ENCODE measurements at places on chromosomes 4 and X.
A peak's percentile ranks its signal among the peaks of the same experiment; 100 is the strongest.

GRCh38 chr4:153466081-153466948, at the start of gene TMEM131L:
Gene TMEM131L (plus strand): TSS chr4:153466360. CDS start chr4:153466398, 38 bp downstream.
- DNase-seq, result no peak

DNA sequence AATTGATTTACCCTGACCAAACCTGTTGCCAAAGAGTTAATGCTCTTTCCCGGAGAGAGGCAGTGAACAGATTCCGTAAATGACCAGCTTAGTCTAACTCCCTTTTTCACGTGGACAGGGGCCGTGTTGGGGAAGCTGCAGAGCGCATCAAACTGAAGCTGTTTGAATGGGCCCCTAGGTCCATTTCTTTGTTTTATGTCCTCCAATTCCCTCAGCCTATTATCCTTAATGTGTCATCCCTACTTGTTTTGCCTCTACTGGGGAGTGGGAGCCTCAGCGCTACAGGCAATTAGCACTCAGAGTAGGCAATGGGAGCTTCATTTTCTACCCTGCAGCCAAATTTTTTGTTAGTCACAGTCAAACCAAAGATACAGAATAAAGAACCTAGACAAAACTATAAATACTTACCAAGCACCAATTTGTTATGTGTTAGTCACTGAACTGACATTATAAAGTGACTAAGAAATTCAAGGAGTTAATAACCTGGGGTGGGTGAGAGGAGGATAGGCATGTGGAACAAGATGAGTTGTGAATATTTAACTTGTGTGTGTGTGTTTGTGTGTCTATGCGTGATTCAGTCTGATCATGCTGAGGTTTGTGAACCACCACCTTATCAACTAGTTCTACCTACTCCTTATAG, 417.4 kb downstream of the PACRGL start:
- no peak for DNase-seq

GRCh38 chr4:158195297-158195696, 15.0 kb upstream of the TMEM144 start:
- DNase-seq, result no peak

GRCh38 chr4:108049406-108049805, 59.7 kb downstream of the HADH start:
- no peak for DNase-seq

DNA sequence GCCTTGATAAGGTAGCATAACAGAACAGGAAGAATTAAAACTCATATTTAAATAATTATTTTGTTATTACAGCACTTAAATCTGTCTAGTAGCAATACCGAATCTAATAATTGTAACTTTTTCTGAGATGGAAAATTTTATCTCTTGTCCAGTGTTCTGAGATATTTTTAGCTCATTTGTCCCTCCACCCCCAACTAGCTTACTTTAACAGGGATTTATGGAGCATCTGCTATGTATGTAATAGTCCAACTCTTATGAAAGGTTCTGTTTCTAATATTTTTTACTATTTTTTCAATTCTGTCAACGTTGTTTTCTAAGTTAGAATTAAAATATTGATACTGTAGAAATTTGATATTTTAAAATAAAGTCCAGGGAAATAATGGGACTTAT, 38.2 kb upstream of the NUDT6 start:
- DNase-seq, result no peak

GRCh38 chr4:23629421-23629820, 260.4 kb downstream of the PPARGC1A start:
- DNase-seq, result no peak

DNA sequence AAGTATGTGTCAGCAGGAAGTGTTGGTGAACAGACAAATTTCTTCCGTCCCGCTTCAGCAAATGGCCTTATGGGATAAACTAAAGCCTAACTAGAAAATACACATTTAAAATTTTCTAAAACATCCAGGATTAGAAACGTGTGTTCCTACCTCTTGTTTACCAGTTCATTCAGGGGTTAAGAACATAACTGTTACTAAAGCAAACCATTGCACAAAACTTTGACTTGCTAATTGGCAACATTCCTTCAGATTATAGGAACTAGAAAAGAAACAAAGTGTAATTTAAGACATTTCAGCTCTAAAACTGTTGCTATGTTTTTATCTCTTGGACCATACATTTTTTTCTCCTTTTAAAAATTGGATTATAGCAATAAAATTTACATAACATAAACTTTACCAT, 39.5 kb upstream of the CXCL13 start:
- DNase-seq, result no peak

DNA sequence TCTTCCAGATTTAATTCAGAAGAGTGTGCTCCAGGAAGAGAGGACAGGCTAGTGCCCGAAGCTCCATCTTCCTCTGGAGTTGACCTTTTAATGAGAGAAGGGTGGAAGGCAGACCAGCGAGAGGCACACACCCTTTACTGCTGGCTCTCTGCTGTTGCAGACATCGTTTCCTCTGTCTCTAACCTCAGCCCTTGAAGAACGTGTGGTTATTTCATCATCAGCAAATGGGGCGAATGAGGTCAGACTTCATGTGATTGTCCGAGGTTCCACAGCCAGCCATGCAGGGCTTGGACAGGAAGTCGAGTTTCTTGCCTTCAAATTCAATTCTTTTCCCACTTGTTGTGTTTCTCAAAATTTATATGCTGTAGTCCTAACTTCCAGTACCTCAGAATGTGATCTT, 155.2 kb upstream of the MSX1 start:
- no peak for DNase-seq

- no peak for DNase-seq
Measured at GRCh38 chrX:94830717-94831116, 1156.7 kb downstream of the FAM133A start.

DNA sequence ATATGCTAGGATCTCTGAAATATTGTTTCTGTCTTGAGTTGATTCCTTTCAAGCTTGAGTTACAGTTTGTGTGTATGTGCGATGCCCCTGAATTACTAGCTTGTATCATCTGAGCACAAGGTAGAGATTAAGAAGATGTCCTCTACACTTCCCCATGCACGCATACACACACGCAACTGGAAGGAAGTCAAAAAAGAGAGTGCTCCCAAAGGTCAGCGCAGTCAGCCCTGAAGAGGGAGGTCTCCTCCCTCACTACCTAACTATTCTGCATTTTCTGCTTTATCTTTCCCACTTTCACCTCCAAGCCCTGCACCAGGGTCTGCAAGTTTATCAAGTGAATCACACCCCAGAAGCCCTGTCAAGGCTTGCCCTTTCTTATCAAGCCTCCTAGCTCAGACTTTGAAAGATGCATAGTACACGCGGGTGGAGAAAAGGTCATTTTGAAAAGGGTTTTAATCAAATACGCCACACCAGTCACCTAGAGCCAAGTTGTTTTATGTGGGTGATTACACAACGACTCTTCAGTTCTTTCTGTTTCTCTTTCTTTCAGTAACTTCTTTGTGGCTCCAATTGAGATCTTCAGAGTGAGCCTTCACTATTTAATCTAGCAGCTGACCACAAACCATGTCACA, 127.7 kb downstream of the ASB9 start:
- DNase-seq, result no peak

DNA sequence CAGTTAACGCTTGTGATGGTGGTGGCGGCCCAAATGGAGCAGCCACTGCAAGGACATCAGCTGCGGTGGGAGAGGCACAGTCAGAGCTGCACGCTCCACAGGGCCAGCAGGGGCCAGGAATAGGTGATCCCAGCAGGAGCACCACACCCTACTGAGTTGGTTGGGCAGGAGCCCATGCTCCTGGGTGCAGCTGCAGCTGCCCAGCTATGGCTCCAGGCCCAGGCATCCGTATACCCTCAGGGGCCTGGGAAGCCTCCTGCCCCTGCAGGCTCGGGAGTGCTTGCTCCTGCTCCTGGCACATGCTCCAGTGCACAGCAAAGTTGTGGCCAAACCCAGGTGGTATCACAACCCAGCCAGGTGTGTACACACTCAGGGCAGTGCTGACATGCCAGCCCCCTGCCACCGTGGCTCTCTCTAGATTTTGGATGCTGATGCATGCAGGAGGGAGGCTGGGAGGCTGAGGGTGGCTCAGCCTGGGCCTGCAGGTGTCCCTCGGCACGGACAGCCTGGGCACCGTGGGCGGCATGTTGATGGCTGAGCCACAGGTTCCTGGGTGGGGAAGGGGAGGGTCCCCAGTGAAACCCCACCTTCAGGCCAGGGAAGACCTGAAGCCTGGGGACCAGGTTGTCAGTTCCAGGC, 150.2 kb downstream of the CXXC4 start:
- no peak for DNase-seq

DNA sequence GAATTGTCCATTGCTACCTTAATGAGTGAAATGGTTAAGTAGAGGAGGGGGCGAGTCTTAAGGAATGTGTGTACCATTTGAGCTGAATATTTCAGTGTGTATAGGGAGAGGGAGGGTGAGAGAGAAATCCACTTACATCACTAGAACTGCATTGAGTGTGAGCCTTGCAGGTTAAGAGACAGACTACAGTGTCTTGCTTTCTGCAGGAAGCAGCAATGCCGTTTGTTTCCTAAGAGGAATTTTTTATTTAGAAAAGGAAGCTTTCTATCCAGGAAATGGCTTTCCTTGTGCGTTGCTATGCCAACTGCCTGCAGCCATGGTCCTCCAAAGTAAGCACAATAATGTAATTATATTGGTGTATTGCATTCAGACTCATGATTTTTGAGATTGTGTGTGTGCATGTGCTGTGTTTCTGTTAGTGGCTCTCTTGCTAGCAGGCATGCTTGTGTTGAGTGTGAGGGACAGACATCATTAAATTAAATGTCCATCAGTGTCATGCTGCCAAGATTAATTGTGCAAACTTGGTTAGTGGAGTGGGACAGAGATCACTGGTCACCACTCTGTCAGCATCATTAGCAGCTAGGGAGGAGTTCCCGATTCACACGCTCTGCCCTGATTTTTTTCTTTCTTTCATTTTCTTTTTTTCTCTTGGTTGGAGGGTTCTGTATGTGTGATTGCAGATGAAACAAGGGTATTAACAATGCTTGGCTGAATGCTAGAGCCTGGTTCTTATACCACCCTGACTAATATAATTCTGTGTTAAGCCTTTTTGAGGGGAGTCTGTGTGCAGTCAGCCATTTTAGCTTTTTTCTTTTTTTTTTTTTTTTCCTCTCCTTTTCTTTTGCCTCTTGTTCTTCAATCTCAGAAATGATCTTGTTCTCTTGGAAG, 164.3 kb downstream of the RAPGEF2 start:
- DNase-seq, result no peak

DNA sequence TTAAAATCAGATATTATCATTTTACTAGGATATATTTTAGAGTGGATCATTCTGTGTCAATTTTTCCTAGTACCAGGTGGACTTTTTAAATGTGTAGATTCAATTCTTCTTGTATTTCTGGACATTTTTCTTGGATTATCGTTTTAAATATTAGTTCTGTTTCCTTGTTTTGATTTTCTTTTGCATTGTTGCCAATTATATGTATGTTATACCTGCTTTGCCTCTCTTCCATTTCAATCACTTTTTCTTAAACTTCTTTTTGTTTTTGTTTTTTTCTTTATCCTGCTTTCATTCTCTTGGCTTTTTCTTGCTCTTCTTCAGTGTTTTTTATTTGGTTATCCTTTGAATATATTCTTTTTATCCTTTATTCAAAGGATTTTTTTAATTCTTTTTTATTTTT, 141.0 kb downstream of the STOX2 start:
- DNase-seq, result no peak

DNA sequence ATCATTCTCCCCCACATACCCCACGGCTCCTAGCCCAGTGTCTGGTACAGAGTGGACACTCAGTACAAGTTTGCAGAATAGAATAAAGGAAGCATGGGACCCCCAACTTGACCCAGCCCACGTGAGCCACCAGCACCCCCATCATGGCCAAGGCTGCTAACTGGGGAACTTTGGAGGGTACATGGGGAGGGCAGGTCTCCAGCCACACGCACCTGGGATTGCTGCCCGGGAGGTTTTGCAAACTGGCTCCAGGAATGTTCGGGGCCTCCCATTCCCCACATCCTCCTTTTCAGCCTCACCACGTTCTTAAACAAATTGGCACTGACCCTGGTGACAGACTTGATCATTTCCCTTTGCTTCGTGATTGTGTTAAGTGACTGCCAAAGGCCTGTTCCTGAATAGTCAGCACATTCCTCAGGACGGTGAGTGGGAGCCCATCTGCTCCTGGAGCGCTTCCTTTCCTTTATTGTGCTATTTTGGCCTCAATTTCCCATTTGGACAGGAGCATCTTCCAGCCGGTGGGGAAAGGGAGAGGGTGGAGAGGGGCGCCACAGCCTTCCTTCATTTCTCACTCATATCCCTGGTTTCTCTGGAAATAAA, 18.7 kb upstream of the XPNPEP2 start:
- DNase-seq, result no peak

DNA sequence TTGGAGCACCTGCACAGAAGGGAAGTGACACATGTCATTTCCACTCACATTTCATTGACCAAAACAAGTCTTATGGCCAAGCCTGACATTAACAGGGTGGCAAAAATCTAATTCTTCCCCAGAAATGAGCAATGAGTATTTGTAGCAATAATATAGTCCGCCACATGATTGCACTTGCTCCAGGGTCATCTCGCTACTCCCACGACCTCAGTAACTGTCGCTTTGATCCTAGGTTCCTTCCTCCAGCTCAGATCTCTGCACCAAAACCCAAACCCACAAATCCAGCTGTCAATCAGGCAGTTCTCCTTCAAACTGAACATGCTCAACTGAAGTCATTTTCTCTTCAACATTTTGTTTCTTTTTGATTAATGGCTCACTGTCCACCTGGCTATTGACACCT, 25.2 kb upstream of the PTTG2 start:
- no peak for DNase-seq

GRCh38 chr4:111475001-111475400, 670.3 kb upstream of the FAM241A start:
- no peak for DNase-seq

- DNase-seq, result peak; percentile 45
Measured at GRCh38 chrX:15856636-15857035, 2.0 kb upstream of the AP1S2 start.

DNA sequence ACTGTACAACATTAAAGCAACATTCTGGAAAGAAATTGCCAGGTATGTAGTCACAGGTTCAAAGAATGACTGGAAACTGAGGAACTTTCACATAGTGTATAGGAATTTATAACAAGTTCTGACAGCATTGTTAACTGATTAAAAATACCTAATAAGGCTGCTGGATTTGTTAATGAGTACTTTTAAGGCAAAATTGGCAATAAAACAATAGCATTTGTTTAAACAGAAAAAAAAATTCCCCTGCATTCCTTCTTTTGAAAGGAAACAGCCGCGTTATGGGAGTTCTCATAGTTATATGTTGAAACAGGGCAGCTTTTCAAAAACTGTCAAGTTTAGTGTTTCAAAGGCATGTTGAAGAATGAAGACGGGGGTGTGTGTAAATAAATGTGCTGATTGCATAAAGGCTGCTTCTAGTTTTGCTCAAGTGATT, 282.5 kb upstream of the FAT1 start:
- no peak for DNase-seq

GRCh38 chr4:154082760-154083535, 294.1 kb upstream of the SFRP2 start:
- DNase-seq, result no peak
